ENCODE measurements at places on chromosomes 16 and 17.

- no peak for DNase-seq
Measured at GRCh38 chr17:68452724-68453290, 4.5 kb downstream of the WIPI1 start.

DNA sequence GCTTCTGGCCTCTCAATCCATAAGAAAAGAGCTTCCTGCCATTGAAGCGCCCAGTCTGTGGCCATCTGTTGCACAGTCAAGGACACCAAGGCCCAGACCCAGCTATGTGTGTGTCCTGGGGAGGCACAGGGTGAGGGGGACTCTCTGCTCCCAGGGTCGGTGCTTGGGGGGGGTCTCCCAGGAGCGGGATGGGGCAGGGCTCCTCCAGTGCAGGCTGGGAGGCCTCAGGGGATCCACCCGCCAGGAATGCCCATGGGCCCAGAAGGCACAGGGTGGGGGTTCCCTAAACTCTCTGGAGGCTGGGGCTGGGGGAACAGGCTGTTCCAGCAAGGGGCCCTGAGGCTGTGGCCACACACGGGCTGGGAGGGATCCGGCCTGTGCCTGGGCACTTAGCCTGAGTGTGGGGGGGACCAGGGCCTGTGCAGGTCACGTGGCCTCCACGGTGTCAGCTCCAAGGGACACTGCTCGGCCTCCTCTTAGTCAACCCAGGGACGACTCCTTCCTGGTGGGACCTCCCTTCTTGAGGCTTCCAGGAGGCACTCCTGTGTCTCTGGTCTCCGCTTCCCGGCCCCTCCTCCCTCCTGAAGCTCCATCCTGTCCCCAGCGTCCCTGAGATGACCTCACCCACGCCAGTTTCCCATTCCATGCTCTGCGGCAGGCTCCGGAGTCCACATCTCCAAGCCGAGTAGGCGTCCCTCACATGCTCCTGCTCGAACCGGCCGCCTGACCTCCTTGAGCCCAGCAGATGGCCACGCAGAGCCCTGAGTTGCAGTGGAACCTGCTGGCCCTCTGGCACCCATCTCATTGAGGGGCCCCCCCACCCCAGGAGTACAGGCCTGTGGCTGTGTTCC lies 23.1 kb upstream of the BAHCC1 start:
- peak; percentile 56 for DNase-seq

GRCh38 chr17:83136931-83137330 lies 57.5 kb downstream of the METRNL start:
- no peak for DNase-seq

GRCh38 chr16:82735673-82736091 lies 108.9 kb downstream of the CDH13 start:
- no peak for DNase-seq

- DNase-seq = no peak
Measured at GRCh38 chr17:17541640-17542001, 45.4 kb upstream of the RASD1 start.

- no peak for DNase-seq
Measured at GRCh38 chr17:43193251-43193650, 18.4 kb upstream of the TMEM106A start.

- no peak for DNase-seq
Measured at GRCh38 chr16:17830651-17831050, 359.9 kb upstream of the XYLT1 start.

- no peak for DNase-seq
Measured at GRCh38 chr17:74839990-74840852, 19.5 kb downstream of the GRIN2C start.

GRCh38 chr17:147796-148740 lies 10.7 kb downstream of the SCGB1C2 start:
- DNase-seq = no peak

DNA sequence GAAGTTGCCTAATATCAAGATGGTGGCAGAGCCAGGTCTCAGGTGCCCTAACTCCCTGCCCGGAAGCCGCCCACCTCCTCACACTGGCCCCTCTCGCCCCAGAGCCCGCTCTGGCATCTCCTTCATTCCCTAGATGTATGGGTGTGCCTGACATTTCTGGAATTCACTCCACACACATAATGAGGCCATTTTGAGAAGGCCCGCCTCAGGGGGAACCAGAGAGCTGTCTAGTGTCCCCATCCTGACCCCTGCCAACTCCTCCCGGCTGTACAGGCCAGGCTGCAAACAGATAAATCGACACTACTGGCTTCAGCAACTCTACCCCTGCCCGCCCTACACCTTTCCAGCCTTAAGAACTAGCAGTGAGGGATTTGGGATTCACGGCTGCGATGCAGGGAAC lies 7.7 kb downstream of the WNT3 start:
- no peak for DNase-seq

Measured in BE2C (cell line).